ENCODE measurements at places on chromosomes 3 and 15. TPM values are rescaled to one million over a fixed set of nuclear protein-coding genes. Genes with fewer than 3 reads are reported as not detected.

DNA sequence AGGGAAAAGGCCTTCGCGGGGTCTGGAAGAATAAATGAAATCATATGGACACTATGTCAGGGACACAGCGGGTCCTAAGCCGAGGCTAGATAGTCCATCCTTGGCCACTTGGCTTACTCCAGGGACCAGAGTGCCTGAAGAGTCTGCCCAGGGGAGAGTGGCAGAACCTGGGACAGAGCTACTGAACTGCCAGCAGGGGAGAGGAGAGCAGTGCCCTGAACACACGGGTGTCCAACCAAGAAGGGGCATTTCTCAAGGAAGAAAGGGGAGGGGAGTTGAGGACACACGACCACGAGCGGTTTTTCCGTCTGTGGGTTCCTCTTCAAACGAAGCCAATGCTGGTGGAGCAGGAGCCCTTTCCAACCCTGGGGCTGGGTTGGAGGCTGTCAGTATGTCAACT is 1.0 kb downstream of the ACAN start:
- no peak for DNase-seq

SLC6A1 gene
- 2.4 TPM for polyA plus RNA-seq

GRCh38 chr3:64110071-64110470 is 86.8 kb upstream of the PSMD6 start:
- no peak for DNase-seq

DNA sequence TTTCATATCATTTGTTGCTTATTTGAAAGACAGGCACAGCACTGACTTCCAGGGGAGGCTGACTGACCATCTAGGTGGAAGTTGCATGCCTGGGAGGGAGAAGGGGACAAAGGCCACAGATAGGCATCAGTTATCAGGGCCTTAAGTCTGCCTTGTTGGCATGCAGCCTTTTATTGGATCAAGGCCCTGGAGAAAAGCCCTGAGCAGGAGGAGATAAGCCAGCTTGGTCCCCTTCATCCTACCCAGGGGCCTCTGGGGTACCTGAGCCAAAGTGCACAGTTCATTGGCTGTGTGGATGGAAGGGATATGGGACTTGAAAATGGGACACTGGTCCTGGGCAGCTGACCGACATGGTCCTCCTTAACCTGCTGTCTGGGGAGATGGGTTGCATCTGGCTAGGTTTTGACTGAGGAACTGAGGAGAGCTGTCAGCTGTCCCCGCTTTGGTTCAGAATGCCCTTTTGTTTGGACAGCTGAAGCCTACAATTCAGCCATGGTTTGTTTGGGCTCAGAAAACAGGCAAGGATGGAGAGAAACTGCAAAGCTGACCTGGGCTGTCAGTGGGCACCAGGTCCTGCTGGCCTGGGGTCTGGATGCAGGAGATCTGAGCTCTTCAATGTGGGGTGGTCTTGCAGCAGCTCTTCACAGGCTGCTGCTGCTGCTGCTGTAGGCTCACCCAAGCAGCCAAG is 60.0 kb downstream of the FLNB start:
- DNase-seq, result no peak
